Sigmoid colon (tissue), 7 donors: ENCODE measurements at places on chromosomes 16 and 17. TPM values are rescaled to one million over a fixed set of nuclear protein-coding genes. Genes with fewer than 3 reads are reported as not detected.

The EXOC3L1 gene
- total RNA-seq, result 1.6 TPM

The KRT33B gene
- total RNA-seq, result not detected

DNA sequence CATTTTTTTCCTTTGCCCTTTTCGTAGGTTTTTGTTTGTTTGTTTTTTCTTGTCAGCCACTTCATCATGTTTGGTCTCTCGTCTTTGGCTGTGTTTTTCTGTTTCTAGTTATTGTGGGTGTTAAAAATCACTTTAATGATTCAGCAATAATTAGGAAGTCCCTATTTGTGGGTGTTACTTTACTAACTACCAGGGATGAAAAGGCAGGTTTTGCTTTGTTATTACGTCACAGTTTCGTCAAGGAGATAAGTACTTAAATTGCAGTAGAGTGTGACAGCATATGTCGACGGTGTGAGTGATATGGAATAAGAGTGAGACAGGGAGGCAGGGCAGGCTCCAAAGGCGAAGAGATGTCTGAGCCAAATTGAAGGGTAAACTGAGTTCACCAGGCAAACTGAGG lies 479.6 kb downstream of the WWOX start:
- DNase-seq, result no peak
- H3K36me3 ChIP-seq, result no peaks in the 10 kb centered on the region
- no peaks in the 10 kb centered on the region for H3K4me1 ChIP-seq
- H3K27me3 ChIP-seq, result no peaks in the 10 kb centered on the region
- H3K4me3 ChIP-seq, result no peak overlapping the region

DNA sequence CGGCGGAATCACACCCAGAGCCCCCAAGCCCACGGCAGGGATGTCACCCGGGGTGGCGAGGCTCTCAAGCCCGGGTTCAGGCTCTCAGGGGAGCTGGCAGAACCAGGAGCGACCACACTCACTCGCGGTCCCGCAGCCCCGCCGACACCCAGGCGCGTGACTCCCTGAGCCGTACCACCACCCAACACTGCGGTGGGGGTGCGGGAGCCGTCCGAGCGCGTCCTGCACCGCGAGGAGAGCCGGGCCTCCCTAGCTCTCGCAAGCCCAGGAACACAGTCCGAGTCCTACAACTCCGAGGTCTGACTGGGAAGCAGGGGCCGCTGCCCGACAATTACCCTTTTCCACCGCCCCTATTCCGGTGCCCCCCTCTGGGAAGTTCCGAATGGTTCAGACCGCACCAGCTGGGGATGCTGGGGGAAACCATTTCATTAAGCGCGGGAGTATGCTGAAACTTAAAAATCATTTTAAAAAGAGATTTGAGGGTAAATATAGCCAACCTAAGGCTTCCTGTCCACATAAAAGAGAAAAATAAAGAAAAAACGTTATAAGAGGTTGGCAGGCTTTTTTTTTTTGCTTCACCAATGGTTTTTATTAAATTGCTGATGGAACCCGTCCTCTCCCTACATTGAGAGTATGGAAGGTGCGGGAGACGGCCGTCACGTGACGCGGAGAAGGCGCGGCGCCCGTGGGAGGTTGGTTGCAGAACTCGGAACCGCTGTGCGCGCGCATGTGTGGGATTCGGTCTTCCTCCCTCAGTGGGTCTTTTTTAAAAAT lies at the start of gene FLCN:
Gene FLCN (minus strand): TSS at position 143 of the 774 bp plus-strand sequence. CDS start 9,031 bp downstream, outside the sequence.
- H3K4me3 ChIP-seq, result peak within 1 kb of the TSS; percentile 95
- H3K4me1 ChIP-seq, result peaks cover 24% of the 10 kb centered on the region
- H3K36me3 ChIP-seq, result peaks cover 8% of the 10 kb centered on the region

GRCh38 chr17:78785011-78785662 lies 3.1 kb upstream of the CYTH1 start:
- H3K27me3 ChIP-seq, result no peaks in the 10 kb centered on the region
- DNase-seq, result peak; percentile 56
- H3K36me3 ChIP-seq, result no peaks in the 10 kb centered on the region
- H3K4me3 ChIP-seq, result no peak overlapping the region
- H3K27ac ChIP-seq, result no peak overlapping the region
